ENCODE measurements at places on chromosomes 5 and 9.
A peak's percentile ranks its signal among the peaks of the same experiment; 100 is the strongest.

GRCh38 chr5:163440954-163441353, 3.6 kb downstream of the CCNG1 start:
- no peak for DNase-seq

- no peak for DNase-seq
These were observed 33.6 kb upstream of the IRX4 start for GRCh38 chr5:1916041-1917001.

DNA sequence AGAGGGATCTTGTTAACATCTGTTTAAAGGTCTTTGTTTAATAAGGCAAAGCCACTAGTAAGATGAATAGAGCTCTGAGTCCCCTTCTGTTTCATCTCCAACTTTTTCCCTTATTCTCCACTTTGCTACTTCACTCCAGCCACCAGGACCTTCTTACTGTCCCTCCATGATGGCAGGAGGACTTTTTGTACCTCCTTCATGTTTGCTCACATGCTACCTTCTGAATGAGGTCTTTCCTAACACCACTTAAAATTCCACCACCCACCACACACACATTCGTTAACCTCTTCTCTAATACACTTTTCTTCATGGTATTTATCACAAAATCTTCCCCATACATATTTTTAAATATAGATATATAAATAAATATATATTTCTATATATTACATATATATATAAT, 501.9 kb downstream of the PDE4D start:
- no peak for DNase-seq

DNA sequence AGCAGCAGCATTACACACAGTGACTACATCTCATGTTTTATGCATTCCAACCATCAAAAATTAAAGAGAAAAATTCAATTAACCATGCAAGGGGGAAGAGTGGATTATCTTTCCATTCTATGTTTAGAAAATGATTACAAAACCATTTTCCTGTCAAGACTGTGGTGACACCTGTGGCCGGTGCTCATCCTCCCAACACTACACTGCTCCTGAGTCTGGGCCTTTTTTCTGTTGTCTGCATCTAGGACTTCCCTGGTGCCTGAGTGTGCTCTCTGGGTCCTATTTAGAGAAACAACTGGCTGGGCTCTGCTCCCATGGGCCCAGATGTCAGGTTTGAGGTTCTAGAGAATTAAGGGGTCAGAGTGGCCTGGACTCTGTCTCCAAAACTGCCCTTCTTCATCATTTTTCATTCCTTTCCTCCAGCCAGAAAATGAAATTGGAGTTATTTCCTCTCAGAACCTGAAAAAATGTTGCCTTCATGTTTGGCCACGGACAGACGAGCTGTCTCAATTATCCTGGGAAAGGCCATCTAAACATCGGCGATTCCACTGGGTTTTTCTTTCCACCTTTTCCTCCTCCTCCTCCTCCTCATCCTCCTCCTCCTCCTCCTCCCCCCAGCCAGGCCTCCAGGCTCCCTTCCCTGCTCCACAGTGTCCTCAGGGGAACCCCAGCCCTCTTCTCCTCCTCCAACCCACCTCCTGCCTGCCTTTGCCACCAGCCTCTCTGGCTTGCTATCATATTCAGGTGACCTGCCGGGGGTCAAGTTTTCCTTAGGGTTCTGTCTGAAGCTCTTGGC, 11.4 kb upstream of the ARSI start:
- DNase-seq = no peak

GRCh38 chr5:72505539-72506157, 1.6 kb downstream of the ZNF366 start:
- DNase-seq = no peak

DNA sequence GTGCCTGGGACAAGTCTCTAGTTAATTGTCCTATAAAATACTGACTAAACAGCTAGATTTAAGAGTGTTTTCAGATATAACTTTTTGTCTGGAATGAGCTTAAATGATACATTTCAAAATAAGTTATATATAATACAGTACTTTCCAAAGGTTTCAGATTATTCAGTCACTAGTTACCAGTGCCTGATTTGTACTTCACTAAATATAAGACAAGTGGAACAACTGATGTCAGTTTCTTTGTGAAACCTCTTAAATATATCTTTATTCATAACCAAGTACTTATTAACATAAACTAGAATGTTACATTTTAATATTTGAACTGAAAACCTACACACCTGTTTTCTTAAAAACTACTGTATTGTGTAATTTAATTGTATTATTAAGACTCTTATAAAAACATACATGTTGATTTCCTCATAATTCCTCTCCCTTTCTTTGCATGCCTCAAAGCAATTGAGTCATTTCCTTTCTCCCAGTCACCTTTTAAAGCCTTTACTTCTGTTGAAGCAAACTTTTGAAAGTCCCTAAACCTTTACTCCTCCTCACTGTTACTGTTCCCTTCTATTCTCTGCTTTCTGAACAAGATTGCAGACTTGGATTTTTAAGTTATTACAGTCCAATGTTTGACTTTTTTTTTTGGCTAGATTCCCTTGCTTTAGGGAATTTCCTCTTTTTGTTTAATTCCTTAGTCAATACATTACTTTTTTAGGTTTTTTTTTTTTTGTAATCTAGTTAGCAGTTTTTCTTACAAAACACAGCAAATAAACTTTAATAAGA, 8.7 kb upstream of the SEMA6A start:
- DNase-seq = no peak

GRCh38 chr5:69230181-69230580, 4.5 kb upstream of the CDK7 start:
- no peak for DNase-seq

DNA sequence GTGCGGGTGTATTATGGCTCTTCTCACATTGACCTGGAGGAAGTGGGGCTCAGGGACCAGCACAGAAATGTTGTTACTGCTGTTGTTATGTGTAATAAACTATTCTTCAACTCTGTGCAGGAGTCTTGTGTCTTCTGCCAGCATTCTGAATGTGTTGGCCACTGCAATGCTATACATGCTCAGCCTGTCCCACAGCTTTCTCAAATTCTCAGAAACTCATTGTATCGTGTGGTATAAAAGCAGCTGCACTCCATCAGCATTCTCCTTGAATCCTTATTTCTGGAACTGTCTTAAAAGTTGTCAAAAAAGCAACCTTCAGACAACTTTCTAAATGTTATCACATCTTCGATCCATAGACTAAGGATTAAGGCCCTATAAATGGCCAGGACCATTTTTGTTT, 72.0 kb downstream of the ZNF474 start:
- no peak for DNase-seq

DNA sequence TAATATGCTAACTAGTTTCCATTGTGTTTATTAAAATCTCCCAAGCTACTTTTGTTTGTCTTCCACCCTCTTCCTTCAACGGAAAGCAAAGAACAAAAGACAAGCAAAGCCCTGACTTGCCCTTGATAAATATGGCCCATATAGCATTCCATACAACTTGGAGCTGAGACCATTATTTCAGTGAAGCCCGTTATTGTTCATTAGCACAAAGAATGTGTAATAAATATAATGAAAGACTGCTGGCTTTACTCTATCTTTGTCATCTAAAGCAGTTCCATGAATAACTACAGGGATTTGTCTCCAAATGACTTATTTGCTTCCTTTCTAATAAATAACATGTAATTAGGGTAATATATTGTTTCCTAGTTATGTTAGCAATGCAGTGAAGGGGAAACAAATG, 270.7 kb upstream of the TLE4 start:
- DNase-seq = no peak

DNA sequence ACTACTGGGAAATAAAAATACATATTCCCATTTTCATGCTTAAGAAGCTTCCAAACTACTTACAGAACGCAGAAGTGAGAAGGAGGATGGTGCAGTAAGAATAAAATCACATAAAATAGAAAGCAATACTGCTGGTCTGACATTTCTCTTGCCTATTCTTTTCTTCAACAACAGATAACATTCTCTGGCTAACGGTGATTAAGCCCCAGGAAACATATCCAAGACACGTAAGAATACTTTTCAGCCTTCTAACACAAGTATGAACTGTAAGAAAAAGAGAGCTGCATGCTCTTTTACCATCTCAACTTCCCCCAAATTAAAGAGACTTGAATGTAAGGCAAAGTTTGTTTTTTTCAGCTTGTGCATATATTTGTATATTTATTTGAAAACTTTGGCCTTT, 156.1 kb upstream of the TARS1 start:
- no peak for DNase-seq

GRCh38 chr5:109450129-109450877, 40.5 kb upstream of the PJA2 start:
- no peak for DNase-seq

DNA sequence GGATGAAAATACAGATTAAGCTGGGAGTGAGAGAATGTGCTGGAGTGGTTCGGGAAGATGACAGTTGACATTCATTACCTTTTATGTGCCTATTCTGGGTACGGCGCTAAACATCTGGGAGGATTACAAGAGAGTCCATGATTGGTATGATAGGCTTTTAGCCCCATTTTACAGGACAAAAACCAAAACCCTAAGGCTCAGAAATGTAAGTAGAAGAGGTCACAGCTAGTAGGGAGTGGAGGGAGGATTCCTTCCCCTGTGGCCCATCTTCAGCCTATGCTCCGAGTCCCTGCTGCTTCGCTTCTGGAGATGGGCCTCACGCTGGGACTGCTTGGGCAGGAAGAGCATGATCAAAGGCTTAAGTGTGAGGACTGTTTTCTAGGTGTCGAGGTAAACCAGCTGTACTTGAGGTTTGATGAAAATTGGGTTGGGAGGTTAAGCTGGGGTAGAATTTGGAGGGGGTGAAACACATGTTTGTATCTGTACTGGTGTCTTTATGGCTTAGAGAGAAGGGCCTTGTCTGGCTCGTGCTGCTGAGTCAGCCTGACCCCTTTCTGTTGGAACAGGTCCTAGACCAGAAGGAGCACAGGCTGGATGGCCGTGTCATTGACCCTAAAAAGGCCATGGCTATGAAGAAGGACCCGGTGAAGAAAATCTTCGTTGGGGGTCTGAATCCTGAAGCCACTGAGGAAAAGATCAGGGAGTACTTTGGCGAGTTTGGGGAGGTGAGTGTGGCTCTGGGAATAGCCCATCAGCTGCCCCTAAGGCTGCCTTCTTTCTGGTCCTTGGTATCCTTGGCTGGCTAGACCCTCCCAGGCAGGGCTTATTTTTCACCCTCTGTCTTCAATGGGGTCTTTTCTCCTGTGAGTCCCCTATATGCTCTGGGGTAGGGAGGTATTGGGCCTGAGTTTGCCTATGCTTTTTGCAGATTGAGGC, 2.1 kb downstream of the HNRNPAB start:
- DNase-seq = no peak

- peak; percentile 36 for DNase-seq
These were observed 2.7 kb downstream of the VCAN start for GRCh38 chr5:83474161-83474796.

- DNase-seq = no peak
These were observed 452.7 kb upstream of the KLF4 start for GRCh38 chr9:107942291-107942690.

- no peak for DNase-seq
These were observed 49.0 kb upstream of the DPYSL3 start for GRCh38 chr5:147558826-147559225.

GRCh38 chr5:173873306-173873922, 14.7 kb upstream of the CPEB4 start:
- no peak for DNase-seq
